Eye (tissue), 1 donor: ENCODE measurements at places on chromosomes 2 and 18.

DNA sequence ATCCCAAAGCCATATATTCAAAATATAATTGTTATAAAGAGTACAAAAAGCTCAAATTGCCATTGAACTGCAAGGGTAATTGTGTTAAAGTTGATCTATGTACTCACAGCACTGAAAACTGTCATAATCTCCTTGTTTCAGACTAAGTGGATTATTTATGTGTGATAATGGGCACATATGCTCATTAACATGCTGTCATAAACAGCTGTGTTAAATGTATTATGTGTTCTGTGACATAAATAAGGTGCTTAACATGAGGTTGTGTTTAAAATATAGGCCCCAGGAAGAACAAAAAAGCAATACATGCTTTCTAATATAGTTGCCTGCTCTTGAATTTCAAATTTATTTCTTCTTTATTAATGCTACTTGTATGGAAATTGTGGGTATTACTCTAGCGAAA, 409.5 kb downstream of the DCC start:
- no peak for DNase-seq

DNA sequence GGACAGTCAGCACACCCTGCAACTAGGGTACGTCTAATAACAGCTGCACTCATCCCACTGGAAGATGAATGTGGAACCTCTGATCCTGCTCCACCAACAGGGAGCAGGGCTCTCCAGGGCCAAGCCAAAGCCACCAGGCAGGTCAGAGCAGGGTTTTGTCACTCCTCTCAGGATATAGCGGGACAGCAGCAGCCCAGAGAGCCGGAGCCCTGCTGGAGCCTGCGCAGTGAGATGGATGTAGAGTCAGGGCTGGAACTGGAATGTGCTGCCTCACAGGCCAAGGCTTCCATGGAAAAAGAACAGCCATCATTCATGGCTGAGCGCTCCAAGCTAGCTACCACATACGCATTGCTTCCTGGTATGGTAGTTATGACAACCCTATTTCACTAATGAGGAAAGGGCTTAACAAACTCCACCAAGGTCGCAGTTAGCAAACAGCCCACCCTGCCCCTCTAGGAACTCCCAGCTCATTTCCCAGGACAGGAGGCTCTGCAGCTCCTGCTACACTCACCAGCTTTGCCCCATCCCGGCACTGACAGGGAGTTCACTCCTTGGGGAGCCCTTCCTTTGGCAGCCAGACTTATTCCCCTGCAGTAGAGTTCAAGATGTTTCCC, 85.2 kb downstream of the HS1BP3 start:
- DNase-seq, result peak; percentile 87

- DNase-seq, result no peak
These were observed 49.7 kb downstream of the GLI2 start for GRCh38 chr2:120785228-120785966.

DNA sequence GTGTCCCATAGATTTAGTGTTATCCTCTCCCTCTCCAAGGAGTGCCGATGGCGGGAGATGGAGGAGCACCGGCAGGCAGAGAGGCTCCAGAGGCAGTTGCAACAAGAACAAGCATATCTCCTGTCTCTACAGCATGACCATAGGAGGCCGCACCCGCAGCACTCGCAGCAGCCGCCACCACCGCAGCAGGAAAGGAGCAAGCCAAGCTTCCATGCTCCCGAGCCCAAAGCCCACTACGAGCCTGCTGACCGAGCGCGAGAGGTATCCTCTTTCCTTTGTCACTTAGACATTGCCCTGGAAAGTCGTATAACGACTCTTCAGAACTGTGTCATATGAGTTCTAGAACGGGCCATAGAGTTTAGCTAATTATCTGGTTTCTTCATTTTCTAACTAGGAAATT, 132.2 kb upstream of the IL1R2 start:
- DNase-seq, result no peak

DNA sequence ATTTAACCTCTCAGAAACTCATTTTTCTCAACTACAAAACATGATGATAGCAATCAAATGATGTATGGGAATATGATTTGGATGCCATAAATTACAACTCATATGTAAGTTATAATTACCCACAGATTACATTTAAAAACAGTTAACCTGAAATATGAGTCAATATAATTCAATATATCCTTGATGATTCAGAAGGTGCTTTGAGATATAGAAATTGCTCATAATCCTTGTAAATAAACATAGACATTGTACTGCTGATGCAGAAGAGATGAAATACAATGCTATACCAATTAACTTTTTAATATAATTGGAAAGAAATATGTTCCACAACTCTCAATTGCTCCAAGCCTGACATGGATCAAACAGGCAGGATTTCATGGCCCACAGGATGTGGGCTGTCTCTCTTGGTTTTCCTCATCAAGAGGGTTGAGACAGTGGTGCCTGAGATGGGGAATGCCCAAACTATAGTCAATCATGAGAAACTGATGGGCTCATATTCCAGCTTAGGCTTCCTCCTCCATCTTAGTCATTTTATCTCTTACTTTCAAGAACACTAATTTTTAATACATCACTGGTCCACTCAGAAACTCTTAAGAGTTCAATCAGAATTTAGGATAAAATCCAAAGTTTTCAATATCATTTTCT, 49.4 kb downstream of the NCKAP5 start:
- DNase-seq, result no peak

DNA sequence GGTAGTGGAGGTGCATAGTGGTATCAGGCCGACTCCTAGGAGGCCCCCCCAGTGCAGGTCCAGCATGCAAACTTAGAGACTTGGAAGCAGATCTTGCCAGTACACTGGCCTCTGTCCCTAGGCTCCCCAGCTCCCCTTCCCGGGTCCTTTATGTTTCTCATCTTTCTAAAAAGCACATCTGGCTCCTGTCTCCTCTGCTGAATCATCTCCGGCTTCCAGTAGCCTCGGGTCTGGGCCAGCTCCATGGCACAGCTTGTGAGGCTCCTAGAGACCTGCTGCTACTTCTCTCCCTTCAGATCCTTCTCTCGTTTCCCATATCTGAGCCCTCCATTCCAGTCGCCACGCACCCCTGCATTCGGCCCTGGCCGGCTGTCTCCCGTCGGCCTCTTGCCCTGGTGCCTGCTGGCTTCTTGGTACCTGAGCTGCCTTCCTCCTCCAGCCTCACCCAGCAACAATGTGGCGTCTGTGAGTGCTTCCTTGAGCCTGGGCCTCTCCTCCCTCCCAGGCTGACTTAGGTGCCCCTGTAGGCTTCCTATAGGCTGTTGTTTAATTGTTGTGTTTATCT, 6.6 kb downstream of the TRAF3IP1 start:
- DNase-seq, result no peak
